ENCODE measurements at places on chromosomes 2 and 18.

DNA sequence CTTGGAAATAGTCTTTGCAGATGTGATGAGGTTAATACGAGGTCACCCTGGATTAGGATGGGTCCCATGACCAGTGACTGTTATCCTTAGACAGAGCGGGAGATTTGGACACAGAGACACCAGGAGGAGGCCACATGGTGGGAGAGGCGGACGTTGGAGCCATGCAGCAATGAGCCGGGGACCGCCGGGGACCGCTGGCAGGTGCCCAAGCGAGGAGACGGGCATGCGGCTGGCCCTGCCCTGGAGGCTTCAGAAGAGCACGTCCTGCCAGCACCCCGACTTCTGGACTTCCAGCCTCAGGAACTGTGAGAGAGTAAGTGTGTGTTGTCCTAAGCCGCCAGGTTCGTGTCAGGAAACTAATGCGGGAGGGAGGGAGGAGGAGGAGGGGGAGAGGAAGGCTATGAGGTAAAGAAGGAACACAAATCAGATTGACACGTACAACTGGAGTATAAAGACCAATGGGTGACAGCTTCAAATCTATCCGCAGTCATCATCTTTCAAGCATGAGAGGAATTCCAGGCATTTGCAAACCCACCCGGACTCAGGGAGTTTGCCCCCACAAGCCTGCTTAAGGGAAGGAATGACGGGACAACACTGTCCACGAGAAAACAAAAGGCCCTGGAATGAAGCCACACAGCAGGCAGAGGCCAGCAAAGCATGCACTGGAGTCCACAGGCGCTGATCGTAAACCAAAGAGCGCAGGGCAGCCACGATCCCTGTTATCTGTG, 11.6 kb upstream of the BOK start:
- no peaks in the 10 kb centered on the region for H3K27me3 ChIP-seq
- H3K4me3 ChIP-seq = peak overlapping the region; percentile 32
- H3K27ac ChIP-seq = peak overlapping the region; percentile 55
- peak; percentile 94 for DNase-seq
- no peaks in the 10 kb centered on the region for H3K36me3 ChIP-seq

- no peaks in the 10 kb centered on the region for H3K27me3 ChIP-seq
- H3K4me3 ChIP-seq = no peak overlapping the region
- DNase-seq = peak; percentile 90
- H3K27ac ChIP-seq = peak overlapping the region; percentile 75
Observed at GRCh38 chr2:108570416-108570815, 36.1 kb downstream of the LIMS1 start.

GRCh38 chr18:9124824-9125223, 11.8 kb upstream of the ANKRD12 start:
- H3K27ac ChIP-seq = no peak overlapping the region
- H3K27me3 ChIP-seq = no peaks in the 10 kb centered on the region
- H3K4me3 ChIP-seq = no peak overlapping the region
- H3K36me3 ChIP-seq = peaks cover 51% of the 10 kb centered on the region

DNA sequence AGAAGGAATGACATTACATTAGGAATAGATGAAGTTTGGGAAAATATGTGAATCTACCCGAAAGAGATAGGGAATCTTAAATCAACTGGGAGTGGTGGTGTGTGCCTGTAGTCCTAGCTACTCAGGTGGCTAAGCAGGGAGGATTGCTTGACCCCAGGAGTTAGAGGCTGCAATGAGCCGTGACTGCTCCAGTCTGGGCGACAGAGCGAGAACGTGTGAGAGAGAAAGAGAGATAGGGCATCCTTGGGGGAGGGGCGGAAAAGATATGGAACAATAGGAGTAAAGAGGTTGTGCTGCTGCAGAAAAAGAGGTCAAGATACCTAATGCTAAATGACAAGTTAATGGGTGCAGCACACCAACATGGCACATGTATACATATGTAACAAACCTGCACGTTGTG, 47.1 kb upstream of the ADAM23 start:
- H3K27ac ChIP-seq = no peak overlapping the region
- H3K4me1 ChIP-seq = no peaks in the 10 kb centered on the region
- no peak overlapping the region for H3K4me3 ChIP-seq
- no peak for DNase-seq

DNA sequence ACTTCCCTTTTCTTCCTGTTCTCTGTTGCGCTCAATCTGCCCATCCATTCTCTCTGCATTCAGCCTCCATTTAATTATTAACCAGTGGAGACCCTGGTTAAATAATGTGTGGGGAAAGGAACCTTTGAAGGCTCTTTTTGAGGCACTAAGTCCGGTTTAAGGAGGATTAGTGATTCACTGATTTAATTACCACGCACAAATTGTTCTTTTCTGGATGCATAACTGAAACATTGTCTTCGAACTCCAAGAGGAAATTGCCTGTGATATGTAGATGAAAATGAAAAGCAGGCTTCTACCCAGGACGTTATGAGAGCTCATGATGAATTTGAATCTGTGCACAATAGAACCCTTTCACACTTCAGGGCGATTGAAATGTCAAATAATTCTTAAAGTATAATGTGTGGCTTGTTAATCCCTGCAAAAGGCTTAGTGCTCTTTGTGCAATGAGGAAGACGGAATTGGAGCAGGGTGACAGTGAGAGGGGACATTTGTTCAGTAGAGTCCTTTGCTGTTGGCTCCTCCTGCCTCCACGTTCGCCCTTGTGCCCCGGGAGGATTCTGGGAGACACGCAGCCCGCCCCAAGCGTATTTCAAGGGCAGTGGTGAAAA, 51.1 kb upstream of the ZNF236 start:
- no peak overlapping the region for H3K4me3 ChIP-seq
- no peaks in the 10 kb centered on the region for H3K36me3 ChIP-seq
- no peak for DNase-seq
- H3K27ac ChIP-seq = no peak overlapping the region

DNA sequence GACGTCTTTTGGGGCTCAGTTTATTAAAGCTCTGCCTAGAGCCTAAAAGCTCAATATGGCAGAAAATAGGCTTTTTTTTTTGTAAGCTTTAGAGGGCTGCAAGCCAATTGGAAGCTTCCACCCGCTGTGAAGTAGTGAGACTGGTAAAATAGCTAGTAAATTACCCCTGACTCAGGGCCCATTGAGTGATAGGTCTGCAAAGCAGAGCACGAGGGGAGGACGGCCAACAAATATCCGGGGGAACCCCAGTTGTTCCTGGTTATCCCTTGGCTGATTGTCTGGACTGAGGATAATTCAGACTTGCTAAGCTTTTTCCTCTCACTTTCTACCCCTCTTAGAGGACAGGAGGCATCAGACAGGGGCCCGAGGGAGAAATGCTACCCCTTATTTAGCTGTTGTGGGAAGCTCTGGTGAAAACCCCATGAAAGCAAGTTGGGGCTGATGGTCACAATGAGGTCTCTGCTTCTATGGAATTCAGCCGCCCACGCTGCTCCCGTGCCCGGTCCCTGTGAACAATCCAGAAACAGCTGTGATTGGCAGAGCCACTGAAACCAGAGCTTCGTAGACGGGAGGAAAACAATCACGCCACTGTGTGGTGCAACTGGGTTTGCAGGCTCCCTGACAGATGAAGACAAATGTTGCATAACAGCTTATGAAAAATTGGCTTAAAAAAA, 141.9 kb upstream of the LGALSL start:
- peak overlapping the region; percentile 65 for H3K27ac ChIP-seq
- peak; percentile 89 for DNase-seq
- H3K27me3 ChIP-seq = peaks cover 21% of the 10 kb centered on the region
- no peaks in the 10 kb centered on the region for H3K36me3 ChIP-seq
- H3K4me1 ChIP-seq = peaks cover 6% of the 10 kb centered on the region

GRCh38 chr2:216911008-216911407, 51.1 kb upstream of the TNP1 start:
- no peaks in the 10 kb centered on the region for H3K4me1 ChIP-seq
- H3K27me3 ChIP-seq = no peaks in the 10 kb centered on the region
- no peak for DNase-seq
- H3K36me3 ChIP-seq = no peaks in the 10 kb centered on the region

DNA sequence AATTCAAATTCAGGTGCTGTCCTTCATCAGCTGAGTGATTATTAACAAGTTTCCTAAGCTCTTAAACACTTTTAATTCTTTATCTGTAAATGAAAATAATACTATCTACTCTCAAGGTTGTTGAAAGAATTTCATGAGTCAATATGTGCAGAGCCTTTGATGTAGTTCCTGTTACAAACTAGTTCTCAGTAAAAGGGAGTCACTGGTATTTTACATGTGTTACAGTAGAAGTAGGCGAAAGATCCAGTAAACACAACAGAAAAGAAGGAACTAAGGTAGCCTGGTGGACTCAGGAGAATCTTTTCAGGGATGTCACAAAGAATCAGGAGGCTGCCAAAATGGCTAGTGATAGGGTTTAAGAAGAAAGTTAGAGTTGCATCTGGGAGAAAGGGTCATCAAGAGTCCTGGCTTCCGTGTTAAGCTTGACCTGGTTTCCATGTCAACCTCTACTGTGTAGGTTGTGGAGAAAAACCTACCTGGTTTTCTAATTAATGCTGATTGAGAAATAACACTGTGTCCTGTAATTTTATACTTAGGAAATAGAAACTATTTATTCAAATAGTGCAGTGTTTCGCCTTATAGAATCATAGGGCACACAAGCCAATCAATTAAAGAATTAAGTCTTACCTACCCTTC, 58.3 kb upstream of the TRIB2 start:
- no peaks in the 10 kb centered on the region for H3K4me1 ChIP-seq
- no peak for DNase-seq
- H3K36me3 ChIP-seq = no peaks in the 10 kb centered on the region
- H3K27ac ChIP-seq = no peak overlapping the region

DNA sequence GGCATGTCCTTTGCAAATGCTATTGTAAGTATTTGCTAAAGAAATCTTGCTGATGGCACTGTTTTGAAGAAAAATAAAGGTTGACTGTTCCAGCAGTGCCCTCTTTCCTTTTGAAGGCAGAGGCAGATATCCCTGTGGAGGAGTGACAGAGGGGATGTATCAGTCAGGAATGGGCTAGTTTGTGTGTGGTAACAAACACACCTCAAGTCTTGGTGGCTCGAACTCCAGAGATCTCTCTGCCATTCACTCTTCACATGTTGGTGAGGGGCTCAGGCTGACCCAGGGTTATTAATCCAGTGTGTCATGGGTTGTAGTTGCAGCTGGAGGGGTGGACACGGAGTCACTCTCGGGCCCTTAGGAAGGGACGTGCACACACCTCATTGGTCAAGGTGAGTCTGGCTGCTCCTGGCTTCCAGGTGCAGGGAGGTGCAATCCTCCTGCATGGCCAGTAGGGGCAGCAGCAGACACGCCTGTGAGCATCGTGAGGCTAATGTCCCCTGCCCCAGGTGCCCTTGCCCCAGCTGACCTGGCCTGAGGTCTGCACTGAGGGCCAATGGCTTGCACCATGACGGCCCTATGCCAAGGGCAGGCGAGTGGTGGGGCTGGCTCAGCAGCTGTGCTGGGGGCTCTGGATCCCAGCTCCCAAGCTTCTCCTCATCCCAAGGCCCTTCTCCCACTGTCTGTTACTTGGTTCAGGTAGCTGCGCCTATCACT, 146.5 kb downstream of the ASB1 start:
- DNase-seq = no peak
- peaks cover 3% of the 10 kb centered on the region for H3K27me3 ChIP-seq
- H3K4me1 ChIP-seq = no peaks in the 10 kb centered on the region
- no peaks in the 10 kb centered on the region for H3K36me3 ChIP-seq
- H3K27ac ChIP-seq = no peak overlapping the region

- no peaks in the 10 kb centered on the region for H3K36me3 ChIP-seq
- H3K4me1 ChIP-seq = no peaks in the 10 kb centered on the region
- DNase-seq = peak; percentile 24
Observed at GRCh38 chr2:182207049-182207746, 219.6 kb downstream of the PDE1A start.

GRCh38 chr2:127408807-127409099, 9.5 kb upstream of the PROC start:
- no peak overlapping the region for H3K4me3 ChIP-seq
- peak overlapping the region; percentile 86 for H3K27ac ChIP-seq
- H3K27me3 ChIP-seq = no peaks in the 10 kb centered on the region
- H3K4me1 ChIP-seq = peaks cover 33% of the 10 kb centered on the region

All from astrocyte (in vitro differentiated cells and primary cell).